Activated naive CD8-positive, alpha-beta T cell treated with anti-CD3 and anti-CD28 coated beads, Interleukin-2, amount 50 U/mL, for 24 hours (primary cell): ENCODE measurements at places on chromosomes 13 and 19.
A peak's percentile ranks its signal among the peaks of the same experiment; 100 is the strongest.

DNA sequence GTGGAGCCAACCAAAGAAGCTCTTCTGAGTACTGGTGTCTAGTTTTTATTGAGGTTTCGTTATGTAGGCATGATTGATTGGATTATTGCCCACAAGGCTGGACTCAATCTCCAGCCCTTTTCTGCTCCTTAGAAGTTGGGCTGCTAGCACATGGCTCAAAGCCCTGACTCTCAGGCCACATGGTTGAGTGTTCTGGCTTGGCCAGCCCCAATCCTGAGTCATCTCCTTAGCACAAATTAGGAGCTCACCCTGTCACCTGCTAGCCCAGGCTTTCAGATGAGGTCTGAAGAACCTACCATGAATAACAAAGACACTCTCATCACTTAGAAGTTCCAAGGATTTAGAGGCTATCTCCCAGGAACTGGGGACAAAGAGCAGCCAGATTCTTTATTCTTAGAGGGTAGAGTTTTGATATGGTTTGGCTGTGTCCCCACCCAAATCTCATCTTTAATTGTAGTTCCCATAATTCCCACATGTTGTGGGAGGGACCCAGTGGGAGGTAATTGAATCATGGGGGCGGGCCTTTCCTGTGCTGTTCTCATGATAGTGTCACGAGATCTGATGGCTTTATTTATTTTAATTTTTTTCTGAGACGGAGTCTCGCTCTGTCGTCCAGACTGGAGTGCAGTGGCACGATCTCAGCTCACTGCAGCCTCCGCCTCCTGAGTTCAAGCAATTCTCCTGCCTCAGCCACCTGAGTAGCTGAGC lies 11.3 kb downstream of the DPY19L3 start:
- no peak for DNase-seq

DNA sequence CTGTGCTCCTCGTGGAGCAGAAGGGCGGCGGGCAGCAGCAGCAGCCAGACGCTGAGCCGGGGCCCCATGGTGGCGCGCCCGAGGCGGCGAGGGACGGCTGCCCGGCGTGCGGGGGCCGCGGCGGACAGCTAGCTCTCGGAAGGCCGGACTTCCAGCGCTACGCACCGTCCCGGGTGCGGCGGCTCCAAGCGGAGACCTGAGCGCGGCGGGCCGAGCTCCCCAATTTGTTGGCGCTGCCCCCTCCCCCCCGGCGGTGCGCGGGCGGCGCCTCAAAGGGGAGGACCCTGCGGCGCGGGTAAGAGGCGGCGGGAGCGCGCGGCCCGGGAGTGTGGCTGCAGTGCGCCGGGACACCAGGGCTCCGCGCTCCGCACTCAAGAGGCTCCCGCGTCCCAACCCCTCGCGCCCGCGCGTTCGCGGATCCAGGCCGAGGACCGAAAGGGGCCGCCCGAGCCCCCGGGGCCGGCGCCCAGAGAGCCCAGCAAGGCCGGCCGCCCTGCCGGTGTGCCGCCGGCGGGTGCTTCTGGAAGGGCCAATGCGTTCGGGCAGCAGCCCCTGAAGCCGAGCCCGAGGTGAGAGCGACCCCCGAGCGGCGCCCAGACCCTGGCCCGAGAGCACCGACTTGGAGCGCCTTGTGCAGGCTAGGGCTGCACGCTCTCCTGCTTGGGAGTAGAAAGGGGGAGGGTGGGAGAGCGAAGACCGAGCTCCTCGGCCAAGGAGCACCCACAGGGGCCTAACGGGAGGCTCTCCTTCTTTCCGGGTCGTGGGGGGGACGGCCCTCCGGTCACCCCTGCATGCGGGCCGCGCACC lies at the start of the genes COL4A1 and COL4A2:
TSS of gene COL4A1 (minus strand) at position 198 of the 807 bp plus-strand sequence. CDS start at position 68, 130 bp downstream.
TSS of gene COL4A2 (plus strand) at position 325 of the 807 bp plus-strand sequence. CDS start 620 bp downstream, outside the sequence.
- no peak for DNase-seq

- DNase-seq: no peak
These were observed 124.2 kb upstream of the SERP2 start for GRCh38 chr13:44249431-44249836.

- DNase-seq: peak; percentile 76
These were observed at the start of gene DNAJB1 for GRCh38 chr19:14517840-14518505. Gene DNAJB1, minus strand, starts transcription at chr19:14518397. Its CDS starts 48 bp downstream, at chr19:14518349.

- DNase-seq: no peak
These were observed 4.6 kb upstream of the ASPDH start for GRCh38 chr19:50518091-50519005.

DNA sequence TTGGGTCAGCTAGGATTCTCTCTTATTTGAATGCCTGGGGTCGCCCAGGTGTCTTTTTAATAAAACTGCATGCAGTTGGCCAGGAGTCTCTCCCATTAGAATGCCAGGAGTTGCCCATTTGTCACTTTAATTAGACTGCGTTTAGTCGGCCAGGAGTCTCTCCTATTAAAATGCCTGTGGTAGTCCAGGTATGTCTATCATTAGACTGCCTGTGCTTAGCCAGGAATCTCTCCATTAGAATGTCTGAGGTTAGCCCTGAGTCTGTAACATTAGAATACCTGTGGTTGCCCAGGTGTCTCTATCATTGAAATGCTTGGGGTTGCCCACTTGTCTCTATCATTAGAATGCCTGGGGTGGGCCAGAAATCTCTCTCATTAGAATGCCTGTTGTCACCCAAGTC lies 1470.9 kb downstream of the UQCRFS1 start:
- no peak for DNase-seq

GRCh38 chr13:32300920-32301319 lies 14.2 kb downstream of the ZAR1L start:
- DNase-seq: no peak

DNA sequence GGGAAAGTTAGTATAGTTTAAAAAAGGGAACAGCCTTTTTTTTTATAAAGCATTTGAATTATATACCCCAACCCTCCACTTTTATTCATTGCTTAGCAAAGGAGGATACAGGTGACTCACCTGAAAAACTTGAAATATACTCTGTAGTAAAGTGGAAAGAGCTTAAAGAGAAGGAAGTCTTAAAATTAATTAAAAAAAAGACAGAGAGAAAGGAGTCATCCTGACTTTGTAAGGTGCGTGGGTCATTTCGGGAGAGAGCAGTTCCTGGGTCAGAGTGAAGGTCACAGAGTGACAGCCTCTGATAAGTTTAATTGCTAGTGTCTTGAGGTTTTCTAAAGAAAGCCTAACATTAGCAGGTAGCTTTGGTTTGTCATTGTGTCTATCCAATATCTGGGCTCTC lies 310.3 kb downstream of the KLF5 start:
- no peak for DNase-seq

- DNase-seq: no peak
These were observed 577.9 kb downstream of the IRS2 start for GRCh38 chr13:109208522-109208921.

- DNase-seq: no peak
These were observed 209.0 kb downstream of the VWA8 start for GRCh38 chr13:41751734-41752445.

- no peak for DNase-seq
These were observed 124.2 kb downstream of the LMO7 start for GRCh38 chr13:75760131-75761021.

DNA sequence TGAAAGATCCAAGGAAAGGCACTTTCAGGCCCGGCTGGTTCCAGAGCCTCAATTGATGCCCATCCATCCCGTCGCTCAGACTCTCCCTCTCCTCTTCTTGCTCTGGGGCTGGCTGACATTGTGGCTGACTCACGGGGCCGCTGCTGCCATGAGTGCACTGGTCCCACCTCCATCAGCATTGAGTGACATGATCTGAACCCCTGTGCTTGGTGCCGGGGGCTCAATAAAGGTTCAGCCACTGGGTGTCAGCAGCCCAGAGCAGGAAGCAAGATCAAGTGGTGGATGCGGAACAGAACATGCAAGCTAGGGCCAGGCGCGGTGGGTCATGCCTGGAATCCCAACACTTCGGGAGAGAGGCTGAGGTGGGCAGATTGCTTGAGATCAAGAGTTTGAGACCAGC lies 39.5 kb downstream of the COMP start:
- no peak for DNase-seq

- no peak for DNase-seq
These were observed 197.7 kb downstream of the COL4A1 start for GRCh38 chr13:110109140-110109783.
